NK-92 treated with Interleukin-12 subunit alpha and Interleukin-12 subunit beta, amount 100 ng/mL, for 24 hours (cell line): ENCODE measurements at places on chromosomes 5 and 9.
A peak's percentile ranks its signal among the peaks of the same experiment; 100 is the strongest.

- no peak for DNase-seq
These were observed 1.6 kb upstream of the SLC6A7 start for GRCh38 chr5:150188146-150188842.

DNA sequence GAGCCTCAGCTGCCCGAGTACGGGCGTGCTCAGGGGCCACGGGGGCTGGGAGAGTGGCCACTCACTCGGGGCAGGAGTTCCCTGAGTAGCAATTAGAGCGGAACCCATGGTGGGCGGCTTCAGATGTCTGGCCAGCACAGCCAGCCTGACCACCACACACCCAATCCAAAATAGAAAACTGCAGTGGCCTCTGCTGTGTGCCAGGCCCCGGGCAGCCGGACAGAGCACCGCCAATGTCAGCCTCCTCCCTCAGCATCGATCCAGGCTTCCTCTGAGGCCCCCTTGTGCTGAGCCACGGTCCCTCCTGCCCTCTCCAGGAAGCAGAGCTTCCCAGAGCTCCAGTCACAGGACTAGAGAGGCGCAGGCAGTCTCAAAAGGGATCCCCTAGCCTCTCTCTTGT is 2.7 kb downstream of the ADAMTS2 start:
- no peak for DNase-seq

- no peak for DNase-seq
These were observed 663.9 kb upstream of the RGMB start for GRCh38 chr5:98109561-98110006.

- DNase-seq: no peak
These were observed 254.7 kb downstream of the MAN2A1 start for GRCh38 chr5:109944461-109944860.

DNA sequence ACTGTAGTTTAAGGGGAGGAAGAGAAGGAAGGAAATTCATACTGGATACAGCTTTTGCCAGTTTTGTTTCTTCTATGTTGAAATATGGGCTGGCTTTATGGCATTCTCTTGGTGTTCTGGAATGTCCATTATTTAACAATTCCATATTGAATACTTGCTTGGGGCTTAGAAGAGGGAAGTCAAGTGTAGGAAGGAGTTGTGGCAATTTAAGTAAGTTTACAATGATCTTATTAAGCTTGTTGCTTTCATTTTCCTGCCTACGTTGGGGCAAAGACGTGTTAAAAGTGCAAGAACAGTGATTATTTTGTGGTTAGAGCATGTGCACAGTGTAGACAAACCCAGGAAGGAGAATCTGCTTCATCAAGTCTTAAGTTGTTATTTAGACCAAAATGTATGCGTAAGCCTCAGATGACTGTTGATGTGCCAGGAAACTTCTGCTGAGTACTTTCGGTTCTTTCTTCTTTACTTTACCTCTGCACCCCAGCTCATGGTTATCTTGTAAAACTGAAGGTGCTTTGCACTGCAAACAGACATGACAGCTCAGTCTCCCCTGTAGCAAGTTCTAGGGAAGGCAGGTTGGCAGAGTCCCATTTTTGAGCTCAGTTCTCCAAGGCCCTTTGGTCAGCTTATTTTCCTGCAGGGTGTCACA is 75.8 kb downstream of the F2RL2 start:
- DNase-seq: peak; percentile 39

- DNase-seq: no peak
These were observed 268.2 kb downstream of the TMEM167A start for GRCh38 chr5:82808960-82809359.

- no peak for DNase-seq
These were observed 680.3 kb upstream of the FTMT start for GRCh38 chr5:121171361-121171760.

- no peak for DNase-seq
These were observed at the start of gene FYB1 for GRCh38 chr5:39219437-39219836. FYB1 (minus strand) TSS chr5:39219563; CDS start chr5:39202960, 16,603 bp downstream.

DNA sequence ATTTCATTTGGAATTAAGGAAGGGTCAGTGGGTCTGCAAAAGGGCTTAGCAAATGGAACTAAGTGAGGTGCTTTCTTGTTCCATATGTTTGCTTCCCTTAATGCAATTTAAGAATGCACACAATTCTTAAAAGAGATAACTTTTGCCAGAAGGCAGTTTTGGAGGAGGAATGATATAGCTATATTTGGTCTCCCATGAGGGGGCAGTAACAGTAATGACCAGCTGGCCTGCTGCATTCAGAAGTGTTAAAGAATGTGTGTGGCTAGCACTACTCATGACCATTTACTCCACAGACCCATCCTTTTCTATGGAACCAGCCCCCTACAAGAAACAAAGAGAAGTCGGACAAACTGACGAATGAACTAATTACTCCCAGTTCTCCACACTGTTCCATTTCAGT is 638.9 kb downstream of the RAB3C start:
- no peak for DNase-seq

DNA sequence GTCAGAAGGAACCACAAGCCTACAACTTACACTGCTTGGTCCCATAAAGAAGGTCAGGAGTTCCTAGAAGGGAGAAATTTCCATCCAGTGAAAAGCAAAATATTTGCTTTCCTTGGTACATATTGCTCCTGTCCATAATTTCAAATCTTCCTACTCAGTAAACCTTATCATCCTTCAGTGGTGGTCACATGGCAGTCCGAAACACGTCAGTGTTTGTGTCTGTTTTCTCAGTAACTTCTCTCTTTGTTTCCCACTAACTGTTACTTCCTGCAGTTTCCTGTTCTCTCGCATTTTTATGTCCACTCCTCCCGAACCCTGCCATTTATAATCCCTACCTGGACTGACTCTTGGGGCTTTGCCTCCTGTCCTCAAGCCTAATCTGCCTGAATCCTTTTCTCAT is 129.1 kb downstream of the FANCC start:
- DNase-seq: no peak

- DNase-seq: no peak
These were observed 110.8 kb downstream of the PSAT1 start for GRCh38 chr9:78407636-78408312.

GRCh38 chr9:136599811-136600660 is 54.2 kb upstream of the NOTCH1 start:
- no peak for DNase-seq

DNA sequence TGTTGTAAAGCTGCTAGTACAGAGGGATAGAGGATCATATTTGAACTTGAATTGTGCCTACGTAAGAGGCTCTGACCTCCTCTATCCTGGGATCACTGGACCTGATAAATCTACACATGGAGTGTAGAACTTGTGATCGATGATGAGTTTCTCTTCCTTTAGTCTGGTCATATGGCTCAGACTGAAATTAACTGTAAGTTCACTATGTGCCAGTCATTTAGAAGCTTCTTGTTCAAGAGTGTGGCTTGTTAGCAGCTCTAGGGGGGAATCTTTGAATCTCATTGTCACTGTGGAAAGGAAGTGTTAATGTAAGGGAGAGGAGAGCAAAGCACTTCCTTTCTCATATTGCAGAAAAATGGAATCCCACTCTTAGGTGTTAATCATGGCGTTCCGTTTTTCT is 12.1 kb downstream of the ZBTB34 start:
- DNase-seq: no peak

GRCh38 chr5:8953911-8954438 is 591.9 kb downstream of the SEMA5A start:
- no peak for DNase-seq

GRCh38 chr9:134562146-134562849 is 79.3 kb upstream of the COL5A1 start:
- no peak for DNase-seq

GRCh38 chr5:31100781-31101310 is 92.6 kb upstream of the CDH6 start:
- DNase-seq: no peak

DNA sequence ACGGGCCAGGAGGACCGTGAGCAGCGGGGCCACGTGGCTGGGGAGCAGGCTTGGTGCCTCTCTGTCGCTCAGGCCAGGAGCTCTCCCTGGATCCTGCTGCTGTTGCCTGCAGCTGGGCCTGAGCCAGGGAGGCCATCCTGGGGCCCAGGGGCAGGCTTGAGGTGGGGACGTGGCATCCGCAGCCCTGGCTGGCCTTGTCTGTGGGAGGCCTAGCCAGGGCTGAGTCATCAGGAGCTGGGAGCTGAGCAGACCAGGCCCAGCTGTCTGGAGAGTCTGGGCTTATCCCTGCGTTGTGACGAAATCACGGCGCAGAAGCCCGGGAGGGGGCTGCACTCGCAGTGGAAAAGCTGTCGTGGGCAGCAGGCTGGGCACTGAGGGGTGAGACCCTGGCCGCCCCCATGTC is 138.8 kb upstream of the COL5A1 start:
- no peak for DNase-seq

DNA sequence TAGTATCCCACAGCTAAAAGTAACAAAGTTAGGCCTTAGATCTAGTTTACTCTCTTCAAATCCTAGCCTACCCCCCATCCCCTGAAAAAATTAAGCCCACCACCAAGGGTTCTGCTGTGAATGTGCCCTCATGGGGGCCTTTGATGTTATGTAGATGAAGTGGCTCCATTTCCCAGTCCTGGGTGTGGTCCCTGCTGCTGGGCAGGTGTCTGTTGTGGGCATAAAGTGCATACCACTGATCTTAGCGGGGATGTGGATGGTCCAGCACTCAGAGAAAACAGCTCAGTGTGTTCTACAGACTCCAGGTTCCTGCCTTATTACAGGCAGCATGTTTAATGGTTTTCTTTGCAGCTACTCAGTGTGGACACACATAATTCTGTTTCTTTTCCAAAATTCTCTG is 1.9 kb downstream of the PCBD2 start:
- DNase-seq: no peak

- peak; percentile 30 for DNase-seq
These were observed 121.2 kb upstream of the LPCAT1 start for GRCh38 chr5:1644810-1645571.

DNA sequence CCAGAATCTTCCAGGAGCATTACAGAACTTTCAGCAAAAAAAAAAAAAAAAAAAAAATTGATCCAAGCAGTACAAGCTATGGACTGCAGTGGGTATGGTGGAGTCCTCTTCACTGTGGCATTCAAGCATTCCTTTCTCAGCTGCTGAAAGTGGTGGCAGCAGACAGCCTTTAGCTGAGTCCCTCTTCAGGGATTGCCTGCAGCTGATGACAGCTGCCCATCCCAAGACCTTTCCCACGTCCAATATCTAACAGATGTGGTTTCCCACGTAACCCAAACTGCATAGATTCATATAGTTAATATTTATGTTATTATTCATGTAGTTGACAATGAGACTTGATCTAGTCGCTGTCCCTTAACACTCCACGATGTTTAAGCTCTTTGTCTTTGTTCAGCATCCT is 475.9 kb downstream of the TLE1 start:
- DNase-seq: no peak

DNA sequence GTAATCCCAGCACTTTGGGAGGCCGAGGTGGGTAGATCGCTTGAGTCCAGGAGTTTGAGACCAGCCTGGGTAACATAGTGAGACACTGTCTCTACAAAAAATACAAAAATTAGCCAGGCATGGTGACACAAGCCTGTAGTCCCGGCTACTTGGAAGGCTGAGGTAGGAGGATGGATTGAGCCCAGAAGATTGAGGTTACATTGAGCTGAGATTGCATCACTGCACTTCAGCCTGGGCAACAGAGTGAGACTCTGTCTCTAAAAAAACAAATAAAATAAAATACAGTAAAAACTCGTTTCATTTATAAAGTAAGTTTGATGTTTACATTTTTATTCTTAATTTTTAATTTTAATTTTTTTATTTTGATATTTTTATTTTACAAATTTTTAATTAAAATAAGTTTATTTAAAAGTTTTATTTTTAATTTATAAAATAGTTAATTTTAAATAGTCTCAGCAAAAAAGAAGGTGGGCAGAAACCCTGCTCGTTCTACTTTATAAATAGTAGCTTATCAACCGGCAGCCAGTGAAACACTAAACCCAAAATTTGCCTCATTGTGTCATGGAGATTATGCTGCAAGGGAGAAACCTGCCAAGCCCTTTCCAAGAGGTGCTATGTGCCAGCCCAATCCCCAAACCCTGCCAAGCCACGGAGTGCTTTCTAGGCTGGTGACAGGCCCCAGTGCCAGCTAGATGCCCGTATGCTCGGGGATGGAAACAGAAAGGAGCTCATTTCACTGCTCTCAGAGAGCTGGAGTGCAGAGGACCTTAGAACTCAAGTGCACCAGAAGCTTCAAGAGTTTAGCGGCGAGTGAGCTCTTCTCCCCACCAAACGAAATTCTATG is 38.9 kb downstream of the SERINC5 start:
- DNase-seq: no peak

- DNase-seq: no peak
These were observed 17.8 kb downstream of the DMRT1 start for GRCh38 chr9:859251-859650.

GRCh38 chr5:961711-962240 is 46.8 kb upstream of the NKD2 start:
- no peak for DNase-seq

GRCh38 chr5:73757416-73757815 is 131.4 kb downstream of the ARHGEF28 start:
- DNase-seq: no peak

GRCh38 chr5:92980491-92980890 is 600.5 kb downstream of the NR2F1-AS1 start:
- DNase-seq: no peak

DNA sequence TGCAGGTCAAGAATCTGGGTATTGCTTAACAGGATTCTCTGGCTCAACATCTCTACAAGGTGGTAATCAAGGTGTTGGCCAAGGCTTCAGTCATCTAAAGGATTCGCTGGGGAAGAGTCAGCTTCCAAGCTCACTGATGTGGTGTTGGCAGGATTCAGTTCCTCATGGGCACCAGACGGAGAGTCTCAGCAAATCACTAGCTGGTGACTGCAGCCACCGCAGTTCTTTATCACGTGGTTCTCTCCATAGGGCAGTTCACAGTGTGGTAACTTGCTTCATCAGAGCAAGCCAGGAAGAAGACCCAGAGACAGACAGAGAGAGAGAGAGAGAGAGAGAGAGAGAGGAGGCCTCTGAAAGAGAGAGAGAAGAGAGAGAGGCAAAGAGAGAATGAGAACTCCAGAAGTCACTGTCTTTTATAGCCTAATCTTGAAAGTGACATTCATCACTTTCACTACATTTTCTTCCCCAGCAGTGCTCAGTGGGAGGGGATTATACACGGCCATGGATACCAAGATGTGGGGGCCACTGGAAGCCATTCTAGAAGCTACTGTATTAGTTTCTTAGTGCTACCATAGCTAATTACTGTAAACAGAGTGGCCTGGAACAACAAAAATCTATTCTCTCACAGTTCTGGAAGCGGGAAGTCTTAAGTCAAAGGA is 109.2 kb upstream of the SMIM23 start:
- DNase-seq: no peak

- no peak for DNase-seq
These were observed 120.1 kb upstream of the CD180 start for GRCh38 chr5:67316695-67317094.

DNA sequence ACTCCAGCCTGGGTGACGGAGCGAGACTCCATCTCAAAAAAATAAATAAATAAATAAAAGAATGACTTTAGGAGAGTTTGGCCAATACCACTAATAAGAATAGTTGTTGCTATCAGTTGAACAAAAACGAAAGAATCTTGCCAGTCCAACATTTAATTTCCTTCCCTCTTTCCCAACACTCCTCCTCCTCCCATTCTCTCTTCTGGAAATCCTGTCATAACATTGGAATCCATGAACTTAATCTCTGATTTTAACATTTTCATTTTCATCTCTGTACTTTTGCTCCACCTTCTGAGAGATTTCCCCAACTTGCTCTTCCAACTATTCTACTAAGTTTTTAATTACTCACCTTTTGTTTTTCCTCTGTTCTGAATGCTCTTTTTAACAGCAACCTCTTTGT is 42.8 kb upstream of the CDK20 start:
- DNase-seq: no peak
